ENCODE measurements at places on chromosomes 7 and 10.

GRCh38 chr7:26670290-26670689 lies 194.1 kb downstream of the SKAP2 start:
- no peak for DNase-seq

GRCh38 chr7:143518521-143518920 lies 40.8 kb downstream of the TAS2R41 start:
- DNase-seq, result no peak

DNA sequence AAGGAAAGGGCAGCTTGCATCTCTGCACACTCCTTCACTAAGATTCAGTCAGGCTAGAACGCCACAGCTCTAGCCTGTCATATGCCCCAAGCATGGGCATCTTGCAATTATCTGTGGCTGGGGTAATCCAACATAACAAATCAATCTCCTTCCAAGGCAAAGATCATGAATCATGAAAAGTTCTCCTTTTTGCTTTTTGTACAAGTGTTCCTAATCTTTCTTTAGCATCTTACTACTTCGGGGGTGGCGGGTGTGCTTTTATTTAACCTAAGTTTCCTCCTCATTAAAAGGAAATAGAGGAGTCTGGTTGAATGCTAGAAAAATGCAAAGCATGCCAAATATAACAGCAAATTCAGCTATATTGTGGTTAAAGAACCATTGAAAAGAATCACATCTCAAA lies 43.5 kb upstream of the NKX2-3 start:
- DNase-seq, result no peak

GRCh38 chr10:63503395-63503794 lies 17.8 kb upstream of the REEP3 start:
- DNase-seq, result no peak

DNA sequence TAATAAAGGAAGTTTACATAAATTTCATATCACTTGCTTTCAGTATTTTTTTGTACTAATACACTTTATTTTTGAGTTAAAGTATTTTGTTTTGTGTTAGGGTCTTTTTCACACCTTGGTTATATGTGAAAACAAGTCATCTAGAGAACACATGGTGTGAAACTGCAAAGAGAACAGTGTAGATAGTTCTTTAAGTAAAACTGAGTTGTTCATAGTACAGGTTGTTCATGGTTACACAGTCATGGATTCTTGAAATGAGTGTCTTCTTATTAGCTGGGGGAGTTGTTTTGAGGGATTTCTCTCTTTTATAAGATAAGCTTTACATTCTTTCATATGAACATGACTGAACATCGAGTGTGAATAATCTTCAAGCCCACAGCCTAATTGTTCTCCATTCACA lies 244.2 kb downstream of the THSD7A start:
- no peak for DNase-seq

GRCh38 chr7:38040831-38041230 lies 120.4 kb downstream of the EPDR1 start:
- no peak for DNase-seq

DNA sequence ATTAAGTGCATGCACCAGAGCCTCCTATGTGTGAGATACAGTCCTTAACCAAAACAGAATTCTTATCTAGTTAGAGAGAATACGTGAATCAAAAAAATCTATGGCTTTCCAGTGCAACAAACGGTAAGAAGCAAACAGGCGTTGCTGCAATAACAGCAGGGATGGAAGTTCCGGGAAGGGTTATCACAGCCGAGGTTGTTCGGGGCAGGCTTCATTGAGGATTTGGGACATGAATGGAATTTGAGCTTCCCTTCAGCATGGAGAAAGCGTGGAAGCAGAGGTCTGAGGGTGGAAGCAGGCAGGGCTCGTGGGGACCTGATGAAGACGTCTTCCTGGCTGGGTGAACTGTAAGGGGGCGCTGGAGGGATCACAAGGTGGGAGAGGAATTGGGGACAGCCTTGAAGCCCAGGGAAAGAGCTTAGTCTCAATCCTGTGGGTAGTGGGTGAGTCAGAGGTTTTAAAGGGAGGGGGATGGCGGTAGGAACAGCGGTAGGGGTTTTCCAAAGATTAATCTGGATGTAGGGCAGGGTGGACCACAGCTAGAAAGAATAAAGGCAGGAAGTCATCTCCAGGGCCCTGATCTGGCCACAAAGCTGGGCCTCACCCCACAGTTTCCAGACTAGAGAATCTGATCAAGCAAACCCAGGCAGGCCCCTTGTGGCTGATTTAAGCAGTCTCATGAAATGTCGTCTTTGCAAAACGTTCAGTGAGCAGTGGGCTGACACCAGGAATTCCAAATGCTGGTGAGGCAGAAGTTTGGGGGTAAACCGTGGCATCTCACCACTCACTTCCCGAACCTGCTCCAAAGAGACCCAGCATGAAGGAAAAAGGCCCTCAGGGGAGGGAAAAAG lies 65.1 kb downstream of the CALML3 start:
- DNase-seq, result no peak

DNA sequence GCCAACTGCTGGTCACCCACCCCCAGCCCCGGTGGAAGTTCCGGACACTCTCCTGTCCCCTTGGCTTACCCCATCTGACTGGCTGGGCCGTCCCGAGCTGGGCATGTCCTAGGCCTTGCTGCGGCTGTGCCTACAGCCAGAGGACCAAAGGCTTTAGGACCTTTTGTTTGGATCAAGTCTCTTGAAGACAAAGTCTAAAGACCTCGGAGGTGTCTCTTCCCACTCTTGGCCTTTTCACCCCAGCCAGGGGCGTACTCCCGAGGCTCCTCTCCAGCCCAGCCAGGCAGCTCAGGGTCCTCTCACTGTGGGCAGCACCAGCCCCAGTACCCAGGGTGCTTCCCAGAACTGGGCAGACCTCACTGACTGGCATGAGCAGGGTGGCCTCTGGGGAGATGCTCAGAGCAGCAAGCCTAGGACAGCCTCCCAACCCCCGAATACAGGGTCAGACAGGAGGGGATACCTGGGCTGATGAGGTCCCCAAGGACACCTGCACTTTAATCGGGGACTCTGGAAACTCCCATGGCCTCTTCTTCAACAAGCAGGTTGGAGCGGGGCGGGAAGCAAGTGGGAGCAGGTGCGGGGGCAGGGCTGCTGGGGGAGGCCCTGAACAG lies 2.7 kb upstream of the PWWP2B start:
- no peak for DNase-seq

DNA sequence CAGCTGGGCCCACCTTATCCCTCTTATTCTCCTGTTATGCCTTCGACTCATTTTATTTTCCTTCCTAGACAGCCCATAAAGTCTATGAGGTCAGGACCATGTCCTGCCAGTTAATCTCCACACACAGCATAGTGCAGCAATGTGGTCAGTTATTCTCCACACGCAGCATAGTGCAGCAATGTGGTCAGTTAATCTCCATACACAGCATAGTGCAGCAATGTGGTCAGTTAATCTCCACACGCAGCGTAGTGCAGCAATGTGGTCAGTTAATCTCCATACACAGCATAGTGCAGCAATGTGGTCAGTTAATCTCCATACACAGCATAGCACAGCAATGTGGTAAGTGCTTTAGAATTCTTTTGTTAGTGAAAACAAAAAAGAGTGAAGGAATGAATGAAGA lies 77.8 kb downstream of the TEX36 start:
- no peak for DNase-seq

DNA sequence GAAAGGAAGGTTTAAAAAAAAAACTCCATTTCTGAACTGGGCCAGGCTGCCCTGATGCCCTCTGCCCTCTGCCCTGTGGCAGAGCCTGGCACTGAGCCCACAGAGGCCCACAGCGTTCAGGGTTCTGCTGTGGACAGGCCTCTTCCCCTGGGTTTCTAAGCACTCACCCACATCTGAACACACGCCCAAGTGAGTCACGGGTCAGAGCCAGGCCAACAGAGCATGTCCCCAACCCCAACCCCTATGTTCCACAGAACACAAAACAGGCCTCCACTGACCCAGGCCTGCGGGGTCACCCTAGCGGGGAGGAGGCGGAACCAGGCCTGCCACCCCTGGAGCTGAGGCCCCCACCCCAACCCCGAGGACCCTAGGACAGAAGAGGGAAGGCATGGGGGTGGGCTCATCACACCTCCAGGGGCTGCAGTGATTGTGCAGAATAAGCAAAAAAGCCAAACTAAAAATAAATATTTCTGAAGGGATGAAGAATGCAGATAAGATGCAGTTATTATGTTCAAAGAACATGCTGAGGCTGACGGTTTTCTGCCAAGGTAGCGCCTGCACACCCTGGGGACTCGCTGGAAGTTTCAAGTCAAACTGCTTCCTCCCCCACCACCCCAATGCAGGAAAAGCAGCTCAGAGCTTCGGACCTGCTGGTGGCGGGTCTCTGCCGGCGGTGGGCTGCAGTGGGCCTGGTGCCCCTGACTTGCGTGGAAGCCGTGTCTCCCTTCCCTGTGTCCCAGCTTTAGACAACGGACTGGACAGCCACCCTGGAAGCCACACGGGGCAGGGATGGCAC lies 5.4 kb downstream of the WDR86 start:
- no peak for DNase-seq

DNA sequence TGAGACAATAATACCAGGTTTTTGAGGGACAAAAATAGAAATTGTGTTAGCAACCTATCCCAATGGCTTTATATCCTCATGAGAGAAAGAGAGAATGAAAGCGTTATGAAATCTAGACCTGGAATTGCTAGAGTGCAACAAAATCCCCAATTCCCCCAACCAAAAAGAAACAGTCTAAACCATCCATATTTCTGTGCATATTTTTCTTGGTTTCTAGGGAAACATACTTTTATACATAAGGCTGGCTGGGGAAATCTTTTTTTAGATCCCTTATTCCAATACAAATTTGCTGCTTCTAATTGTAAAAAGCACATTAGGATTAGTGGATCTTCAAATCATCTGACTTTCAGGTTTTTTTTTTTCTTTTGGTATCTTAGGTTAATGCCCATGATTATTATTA lies 277.0 kb upstream of the SEMA3A start:
- DNase-seq, result no peak

GRCh38 chr7:43799605-43800004 lies 41.1 kb downstream of the BLVRA start:
- DNase-seq, result no peak

DNA sequence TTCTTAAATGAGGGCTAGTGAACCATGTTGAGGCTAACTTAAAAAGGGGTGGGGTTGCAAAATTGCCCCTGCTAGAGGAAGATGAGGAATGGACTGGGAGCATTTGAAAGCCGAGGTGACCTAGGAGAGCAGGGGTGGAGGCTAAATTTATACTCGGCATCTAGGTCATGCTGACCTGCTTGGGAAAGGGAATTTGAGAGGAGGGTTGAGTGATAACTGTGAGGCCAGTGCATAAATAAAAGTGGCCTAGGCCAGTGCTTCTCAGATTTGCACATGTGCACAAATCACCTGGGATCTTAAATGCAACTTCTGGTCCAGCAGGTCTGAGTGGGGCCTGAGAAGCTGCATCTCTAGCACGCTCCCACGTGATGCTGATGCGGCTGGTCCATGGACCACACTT lies 70.4 kb downstream of the CDK1 start:
- DNase-seq, result no peak

DNA sequence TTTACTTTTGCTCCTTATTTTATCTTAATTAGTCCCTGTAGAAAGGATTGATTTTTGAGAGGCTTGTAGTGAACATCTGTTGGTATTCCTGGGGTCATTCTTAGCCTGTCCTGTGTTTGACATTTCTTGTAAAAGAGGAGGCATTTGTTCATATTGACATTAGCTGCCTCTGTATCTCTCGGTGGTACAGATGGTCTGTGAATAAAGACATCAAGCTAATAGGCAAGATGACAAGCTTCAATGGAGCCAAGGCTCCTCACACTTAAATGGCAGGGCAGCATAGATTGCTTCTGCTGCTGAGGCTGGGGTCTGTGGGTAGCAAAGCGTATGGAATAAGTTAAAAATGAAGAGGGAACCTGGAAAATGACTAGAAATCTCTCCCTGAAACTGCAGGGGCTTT lies 687.6 kb downstream of the LRMDA start:
- DNase-seq, result no peak

DNA sequence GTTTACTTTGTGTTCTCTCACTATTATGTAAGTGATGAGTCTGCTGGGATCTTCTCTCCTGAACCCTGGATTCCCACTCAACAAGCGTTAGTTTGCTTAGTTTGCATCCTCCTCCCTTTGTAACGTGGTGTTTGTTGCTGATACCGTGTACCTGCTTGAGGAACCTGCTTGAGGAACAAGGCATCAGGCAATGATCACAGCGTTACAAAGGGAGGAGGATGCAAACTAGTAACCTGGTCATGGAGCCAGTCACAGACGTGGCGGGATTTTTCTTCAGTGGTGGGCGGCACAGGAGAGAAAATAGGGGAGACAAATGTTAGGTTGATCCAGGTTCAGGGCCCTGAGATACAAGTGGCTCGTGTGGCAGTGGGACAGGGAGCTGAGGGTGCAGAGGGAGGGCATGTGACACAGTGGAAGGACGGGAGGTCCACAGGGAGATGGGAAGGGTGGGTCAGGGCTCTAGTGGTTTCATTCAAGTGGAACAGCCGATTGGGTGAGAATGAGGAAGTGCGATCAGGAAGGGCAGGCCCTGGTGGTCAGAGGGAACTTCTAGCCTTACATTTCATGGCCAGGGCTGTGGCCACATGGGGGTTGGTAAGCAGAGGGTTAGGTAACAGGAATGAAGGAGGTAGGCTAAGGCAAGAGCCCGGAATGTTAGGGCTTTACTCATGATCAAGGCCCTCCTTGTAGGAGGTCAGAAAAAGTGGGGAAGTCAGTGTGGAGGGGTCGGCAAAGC lies 38.0 kb downstream of the SNX10 start:
- DNase-seq, result no peak

DNA sequence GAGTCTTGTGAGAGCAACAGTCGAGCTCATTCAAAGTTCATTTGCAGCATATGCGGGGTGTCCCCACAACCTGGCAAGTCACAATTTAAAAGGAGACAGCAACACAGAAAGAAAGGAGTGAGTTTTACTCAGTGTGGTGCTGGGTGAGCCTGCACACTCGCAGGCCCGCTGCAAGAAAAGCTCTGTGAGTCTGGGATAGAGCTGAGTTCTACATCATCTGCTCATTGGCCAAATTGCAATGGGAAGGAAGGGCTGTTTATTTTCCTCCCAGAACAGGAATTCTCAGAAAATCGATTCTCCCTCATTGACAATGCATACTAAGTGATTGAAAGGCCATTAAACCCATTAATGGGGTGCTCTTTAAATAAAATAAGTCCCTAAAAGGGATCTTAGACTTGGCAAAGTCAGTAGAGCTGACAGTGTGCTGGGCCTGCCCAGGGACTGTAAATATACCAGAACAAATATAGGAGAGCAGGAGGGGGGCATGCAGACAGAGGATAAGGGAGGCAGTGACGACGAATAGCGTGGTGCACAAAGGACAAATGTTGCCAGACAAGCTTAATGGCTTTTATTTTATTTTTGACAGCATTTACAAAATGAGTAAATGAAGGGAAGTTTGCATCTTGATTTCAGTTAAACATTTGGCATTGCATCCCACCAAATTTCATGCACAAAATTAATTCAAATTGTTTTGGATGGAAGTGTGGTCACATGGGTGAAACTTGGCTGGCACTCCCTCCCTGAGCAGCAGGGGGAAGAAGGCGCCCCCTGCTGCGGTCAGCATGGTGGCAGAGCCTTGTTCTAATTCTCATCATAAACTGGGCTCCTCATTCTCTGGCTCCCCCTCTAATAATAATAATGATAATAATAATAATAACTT lies 215.7 kb downstream of the SNX10 start:
- no peak for DNase-seq

- DNase-seq, result no peak
Observed at GRCh38 chr10:133359972-133360610, 2.3 kb upstream of the FUOM start.
